SHP77 treated with DMSO at 0.1 percent for 48 hours (cell line): ENCODE measurements at places on chromosomes 4 and X.

- DNase-seq = no peak
Observed at GRCh38 chr4:70153937-70154336, at the start of gene PRR27. Gene PRR27, plus strand, starts transcription at chr4:70154237. Its CDS starts 139 bp downstream, at chr4:70154376.

DNA sequence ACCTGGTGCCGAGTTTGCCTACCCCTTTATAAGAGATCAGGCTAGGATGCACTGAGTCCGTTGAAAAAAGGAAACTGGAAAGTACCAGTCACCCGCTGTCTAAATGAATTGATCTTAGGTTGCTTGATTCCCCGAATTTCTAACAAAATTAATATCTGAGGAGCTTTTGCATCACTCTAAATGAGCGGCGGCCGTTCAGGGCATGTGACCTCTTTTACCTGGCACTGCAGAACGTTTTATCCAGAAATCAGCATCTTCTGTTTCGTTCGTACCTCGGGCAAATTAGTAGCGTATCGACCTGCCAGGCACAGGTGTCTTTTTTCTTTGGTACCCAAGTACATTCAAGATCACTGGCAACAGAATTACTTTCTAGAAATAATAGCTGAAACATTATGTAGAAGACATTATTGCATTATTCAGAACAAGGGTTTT, 876 bp downstream of the KLHL2 start:
- DNase-seq = peak; percentile 22

- no peak for DNase-seq
Observed at GRCh38 chr4:69787879-69788278, 27.5 kb upstream of the SULT1B1 start.

GRCh38 chr4:21628116-21628670, 320.4 kb downstream of the KCNIP4 start:
- DNase-seq = no peak

- no peak for DNase-seq
Observed at GRCh38 chrX:118536687-118537461, 41.3 kb downstream of the DOCK11 start.

DNA sequence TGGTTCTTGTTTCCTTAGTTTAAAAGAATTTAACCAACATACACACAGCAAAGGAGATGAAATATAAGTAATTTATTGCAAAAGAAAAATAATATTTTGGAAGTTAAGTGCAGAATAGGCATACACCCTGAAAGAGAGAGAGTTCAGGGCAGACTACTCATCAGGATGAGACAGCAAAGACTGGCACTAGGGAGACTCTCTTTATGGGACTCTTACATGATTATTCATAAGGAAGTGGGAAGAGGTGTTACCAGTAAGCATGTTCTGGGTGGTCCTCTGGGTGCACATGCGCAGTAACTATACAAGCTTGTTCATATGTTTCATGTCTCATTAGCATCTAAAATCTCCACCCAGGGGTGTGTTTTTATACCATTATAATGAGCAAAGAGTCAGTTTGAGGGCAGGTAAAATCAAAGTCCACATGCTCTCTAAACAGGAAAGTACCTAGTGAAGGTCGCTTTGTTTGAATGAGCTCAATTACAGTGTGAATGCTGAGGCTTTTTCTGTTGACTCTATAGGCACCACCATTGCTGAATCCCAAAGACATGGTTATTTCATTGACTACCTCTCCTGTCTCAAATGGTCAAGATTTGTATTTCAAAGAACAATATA, 38.2 kb upstream of the PRDM5 start:
- DNase-seq = no peak

GRCh38 chr4:36323816-36324419, 42.5 kb downstream of the DTHD1 start:
- DNase-seq = no peak

- DNase-seq = no peak
Observed at GRCh38 chrX:120238933-120239332, 11.7 kb upstream of the ZBTB33 start.

GRCh38 chrX:139834879-139835278, 98.0 kb downstream of the ATP11C start:
- no peak for DNase-seq

DNA sequence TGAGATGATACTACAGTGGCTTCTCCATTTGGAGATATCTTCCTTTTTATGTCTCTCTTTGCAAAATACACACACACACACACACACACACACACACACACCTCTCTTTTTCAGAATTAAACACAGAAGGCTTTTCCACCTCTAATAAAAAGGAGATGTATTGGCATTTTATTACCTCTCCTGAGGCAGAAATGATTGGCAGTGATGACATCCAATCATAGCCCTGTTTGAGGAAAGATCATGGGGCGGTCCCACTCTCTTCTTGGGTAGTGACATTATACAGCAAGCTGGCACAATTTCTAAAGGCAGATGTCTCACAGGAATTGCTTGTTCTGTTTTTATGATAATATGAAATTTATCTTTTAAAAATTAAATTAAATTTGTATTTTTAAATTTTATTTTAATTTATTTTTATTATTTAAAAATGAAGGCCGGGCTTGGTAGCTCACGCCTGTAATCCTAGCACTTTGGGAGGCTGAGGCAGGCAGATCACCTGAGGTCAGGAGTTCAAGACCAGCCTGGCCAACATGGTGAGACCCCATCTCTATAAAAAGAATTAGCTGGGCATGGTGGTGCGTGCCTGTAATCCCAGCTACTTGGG, 15.6 kb downstream of the CHRNA9 start:
- no peak for DNase-seq

GRCh38 chr4:25065431-25065858, 34.7 kb upstream of the LGI2 start:
- no peak for DNase-seq

GRCh38 chr4:103626296-103626695, 93.5 kb downstream of the TACR3 start:
- DNase-seq = no peak

DNA sequence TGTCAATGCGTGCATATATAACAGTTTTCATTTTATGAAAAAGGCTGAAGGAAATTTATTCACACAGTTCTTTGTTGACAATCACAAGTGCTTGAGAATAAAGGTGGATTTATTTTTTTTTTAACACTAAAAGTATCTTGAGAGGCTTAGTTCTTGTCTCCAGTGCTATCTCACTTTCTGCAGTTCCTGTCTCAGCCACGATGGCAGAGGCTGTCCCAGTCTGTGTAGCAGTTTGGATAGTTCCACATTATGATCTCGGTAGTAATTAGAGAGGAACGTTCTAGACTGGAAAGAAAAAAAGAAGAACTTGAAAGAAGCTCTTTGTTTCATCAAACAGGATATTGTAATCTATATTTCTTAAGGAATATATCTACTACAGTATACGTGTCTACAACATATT, 229.0 kb downstream of the UGT8 start:
- no peak for DNase-seq

GRCh38 chr4:147015491-147015890, 69.8 kb upstream of the TTC29 start:
- no peak for DNase-seq

DNA sequence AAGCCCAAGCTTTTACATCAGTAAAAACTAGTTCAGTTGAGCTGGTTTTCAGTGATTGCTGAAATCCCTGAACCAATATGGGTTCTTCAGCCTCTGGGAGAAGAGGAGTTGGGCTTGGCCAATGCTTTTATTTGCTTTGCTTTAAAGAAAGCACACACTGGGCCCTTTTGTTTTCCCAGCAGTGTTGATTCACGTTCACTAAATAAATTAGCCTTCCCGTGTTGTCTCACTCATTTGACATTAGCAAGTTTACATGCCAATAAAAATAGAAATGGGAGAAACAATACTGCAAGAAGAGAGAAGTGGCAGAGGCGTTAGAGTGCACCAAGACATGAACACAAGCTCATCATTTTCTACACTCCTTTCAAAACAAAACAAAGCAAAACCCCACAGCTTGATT, 136.2 kb downstream of the SHROOM3 start:
- peak; percentile 32 for DNase-seq

DNA sequence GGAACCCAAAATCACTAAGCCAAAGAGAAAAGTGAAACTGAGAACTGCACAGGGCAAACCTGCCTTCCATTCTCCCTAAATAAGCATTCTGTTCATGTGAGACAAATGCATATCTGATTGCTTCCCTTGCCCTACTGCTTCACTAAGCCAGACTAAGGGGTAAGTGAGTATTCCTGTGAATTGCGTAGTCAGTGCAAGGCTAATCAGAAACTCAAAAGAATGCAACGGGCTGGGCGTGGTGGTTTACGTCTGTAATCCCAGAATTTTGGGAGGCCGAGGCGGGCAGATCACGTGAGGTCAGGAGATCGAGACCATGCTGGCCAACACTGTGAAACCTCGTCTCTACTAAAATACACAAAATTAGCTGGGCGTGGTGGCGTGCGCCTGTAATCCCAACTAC, 10.8 kb upstream of the XIAP start:
- DNase-seq = no peak

GRCh38 chrX:70338290-70338689, 48.4 kb downstream of the KIF4A start:
- no peak for DNase-seq

- DNase-seq = peak; percentile 27
Observed at GRCh38 chr4:182745237-182745636, 171.9 kb downstream of the DCTD start.

- no peak for DNase-seq
Observed at GRCh38 chr4:183797011-183797444, 108.1 kb upstream of the STOX2 start.
